ENCODE measurements at places on chromosomes 6 and 20.

DNA sequence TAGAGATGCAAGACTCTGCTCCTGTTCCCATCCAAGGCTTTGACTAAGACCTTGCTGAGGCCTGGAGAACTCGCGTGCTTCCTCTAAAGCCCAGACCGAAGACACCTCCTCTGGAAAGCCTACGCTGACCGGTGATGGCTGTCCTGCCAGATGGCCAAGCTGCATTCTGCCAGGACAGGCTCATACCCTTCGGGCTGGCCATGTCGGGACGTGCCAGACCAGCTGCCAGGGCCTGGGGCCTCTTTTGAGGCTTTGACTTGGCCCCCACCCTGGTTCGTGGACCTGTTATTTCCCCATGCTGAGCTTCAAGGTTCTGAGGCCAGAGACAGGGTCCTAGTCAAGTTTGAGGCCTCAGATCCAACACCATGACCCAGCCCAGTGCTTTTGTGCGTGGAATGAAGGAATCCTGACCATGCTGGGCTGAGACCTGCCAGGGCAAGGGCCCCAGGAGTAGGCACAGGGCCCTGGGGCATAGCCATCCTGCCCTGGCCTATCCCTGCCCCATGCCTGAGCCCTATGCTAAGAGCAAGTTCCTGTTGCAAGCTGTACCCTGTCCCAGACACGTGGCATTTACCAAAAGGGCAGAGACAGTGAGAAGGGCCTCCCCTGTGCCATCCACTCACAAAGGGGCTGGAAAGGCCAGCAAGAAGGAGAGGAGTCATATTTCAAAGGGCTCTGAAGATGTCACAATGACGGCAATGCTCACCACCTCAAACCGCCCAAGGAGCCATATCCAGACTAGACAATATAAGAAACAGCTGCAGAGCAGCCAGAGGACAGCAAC lies 42.8 kb downstream of the MRPL14 start:
- no peak for DNase-seq

- no peak for DNase-seq
Observed at GRCh38 chr6:137271245-137272183, 52.3 kb upstream of the IFNGR1 start.

- DNase-seq = no peak
Observed at GRCh38 chr6:120899932-120900331, 434.3 kb downstream of the TBC1D32 start.

GRCh38 chr6:167462514-167463312 lies 137.8 kb downstream of the TTLL2 start:
- no peak for DNase-seq
